ENCODE measurements at places on chromosomes 7 and 10. TPM values are rescaled to one million over a fixed set of nuclear protein-coding genes. Genes with fewer than 3 reads are reported as not detected.

The CNTNAP2 gene
- total RNA-seq, result not detected

The UTF1 gene
- 0.21 TPM for total RNA-seq

The FOXP2 gene
- not detected for total RNA-seq

The TET1 gene
- 0.69 TPM for total RNA-seq

GRCh38 chr7:100169147-100169850, 882 bp upstream of the GAL3ST4 start:
- DNase-seq, result no peak

GRCh38 chr7:47236480-47237129, 345.3 kb downstream of the TNS3 start:
- DNase-seq, result no peak

DNA sequence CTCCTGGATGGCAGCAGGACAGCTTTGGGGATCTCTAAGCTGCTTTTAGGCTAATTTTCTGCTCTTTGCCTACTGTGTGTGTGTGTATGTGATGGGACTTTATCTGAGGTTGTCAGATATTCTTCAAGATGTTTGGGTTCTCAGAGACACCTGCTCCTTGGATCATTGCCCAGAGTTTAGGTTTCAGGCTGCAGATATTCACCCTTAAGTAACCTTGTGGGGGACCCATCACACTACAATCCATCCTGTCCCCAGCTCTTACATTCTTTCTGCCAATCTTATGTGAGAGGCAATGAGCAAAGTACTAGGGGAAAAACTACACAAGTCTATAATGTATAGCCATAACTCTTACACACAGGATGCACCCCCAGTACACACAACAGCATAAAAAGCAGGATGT, 263.0 kb upstream of the ZWINT start:
- DNase-seq, result no peak

- DNase-seq, result no peak
These were observed 117.9 kb downstream of the MTPAP start for GRCh38 chr10:30231071-30231652.

DNA sequence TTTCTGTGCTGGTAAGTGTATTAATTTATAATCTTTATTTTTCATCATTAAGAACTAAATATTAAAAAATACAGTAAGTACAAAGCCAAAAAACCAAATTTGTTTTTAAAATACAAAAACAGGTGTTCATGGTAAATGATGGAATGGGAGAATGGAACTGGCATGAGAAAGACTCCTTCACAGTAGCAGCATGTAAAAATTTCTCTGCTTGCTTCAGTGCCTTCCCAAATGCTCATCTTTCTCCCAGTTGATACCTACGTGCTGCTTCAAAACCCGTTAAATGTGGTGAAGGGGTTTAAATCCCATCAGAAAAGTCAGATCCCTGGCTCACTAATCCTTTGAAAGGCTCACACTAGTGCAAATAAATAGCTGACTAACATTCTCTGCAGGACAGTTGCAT, 4.2 kb downstream of the RNF133 start:
- no peak for DNase-seq

DNA sequence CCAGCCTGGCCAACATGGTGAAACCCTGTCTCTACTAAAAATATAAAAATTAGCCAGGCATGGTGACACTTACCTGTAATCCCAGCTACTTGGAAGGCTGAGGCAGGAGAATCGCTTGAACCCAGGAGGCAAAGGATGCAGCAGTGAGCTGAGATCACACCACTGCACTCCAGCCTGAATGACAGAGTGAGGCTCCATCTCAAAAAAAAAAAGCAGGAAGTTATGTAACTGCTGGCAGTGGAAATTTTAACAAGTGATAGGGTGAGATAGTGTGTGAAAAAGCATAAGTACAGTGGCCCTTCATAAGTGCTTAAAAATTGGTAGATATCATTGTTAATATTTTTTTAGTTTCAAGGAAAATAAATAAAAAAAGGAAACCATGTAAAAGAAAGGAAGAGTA, 12.3 kb downstream of the AKR1C3 start:
- DNase-seq, result no peak

Data from activated T-cell treated with anti-CD3 and anti-CD28 coated beads, Interleukin-2, amount 50 U/mL, for 72 hours (primary cell).